ENCODE measurements at places on chromosomes 12 and 14.

DNA sequence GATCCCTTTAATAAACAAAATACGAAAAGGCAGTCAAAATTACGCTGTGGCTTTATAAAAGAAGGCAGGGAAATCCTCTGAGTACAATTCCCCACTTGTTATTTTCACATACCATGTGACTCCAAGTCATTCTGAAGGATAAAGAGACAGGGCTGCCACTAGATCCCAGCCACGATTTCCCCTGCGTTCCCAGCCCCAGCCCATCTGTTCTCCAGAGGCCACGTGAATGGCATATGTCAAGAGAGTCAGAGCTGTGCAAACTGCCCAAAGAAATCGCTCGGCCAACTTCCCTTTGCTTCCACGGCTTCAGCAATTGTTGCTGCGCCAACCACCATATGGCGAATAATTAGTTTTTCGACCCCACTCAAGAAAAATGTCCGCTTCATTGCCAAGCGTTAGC, 161.3 kb downstream of the C12orf42 start:
- DNase-seq = no peak

- no peak for DNase-seq
Measured at GRCh38 chr14:105475269-105476096, 862 bp downstream of the CRIP2 start.

DNA sequence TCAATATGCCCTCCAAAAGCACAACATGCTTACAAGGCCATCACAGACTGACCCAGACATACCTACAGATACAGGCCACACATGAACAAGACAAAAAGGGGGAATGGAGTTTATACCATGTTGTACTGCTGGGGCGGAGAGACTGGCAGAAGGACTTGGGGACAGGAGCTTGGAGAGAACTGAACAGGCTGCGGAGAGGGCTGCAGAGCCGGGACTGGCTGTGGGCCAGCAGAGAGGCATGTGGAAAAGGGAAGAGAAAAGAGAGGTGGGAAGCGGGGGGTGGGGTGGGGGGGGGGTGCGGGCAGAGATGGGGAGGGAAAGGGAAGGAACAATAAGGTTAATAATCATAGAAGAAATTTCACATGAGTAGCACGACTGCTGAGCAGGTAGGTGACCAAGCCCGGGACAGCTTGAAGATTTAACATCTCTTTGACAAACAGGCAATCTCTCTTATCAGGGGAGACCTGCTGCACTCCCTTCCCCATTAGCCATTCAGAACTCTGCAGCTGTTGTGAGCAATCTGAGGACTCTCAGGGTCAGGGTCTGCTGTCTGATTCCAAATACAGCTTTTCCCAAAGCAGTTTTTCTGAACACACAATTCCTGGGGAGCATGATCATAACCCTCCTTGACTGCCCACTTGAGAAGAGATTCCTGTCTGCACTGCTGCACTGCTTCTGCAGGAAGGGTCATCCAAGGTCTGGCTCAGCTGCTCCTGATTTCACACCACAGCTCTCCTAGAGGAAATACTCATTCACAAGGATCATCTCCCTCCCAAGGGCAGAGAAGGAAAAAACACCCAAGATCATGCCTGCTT, 21.6 kb upstream of the STAC3 start:
- DNase-seq = no peak

DNA sequence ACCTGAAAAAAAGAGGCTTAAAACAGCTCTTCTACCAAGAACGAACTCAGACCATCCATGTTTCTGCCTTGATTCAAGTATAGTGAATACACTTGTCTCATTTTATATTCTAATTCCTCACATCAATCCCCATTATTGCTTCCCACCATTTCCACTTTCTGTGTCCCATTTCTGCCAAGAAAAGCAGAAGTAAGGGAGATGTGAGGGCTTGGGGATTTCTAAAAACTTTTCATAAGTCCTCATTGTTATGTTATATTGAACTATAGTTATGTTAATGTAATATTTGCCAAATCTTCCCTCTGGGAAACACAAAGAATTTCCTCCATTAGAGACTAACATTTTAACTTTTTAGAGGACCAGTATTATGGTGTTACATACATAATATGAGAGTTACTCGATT, 48.2 kb upstream of the PSMA6 start:
- no peak for DNase-seq

DNA sequence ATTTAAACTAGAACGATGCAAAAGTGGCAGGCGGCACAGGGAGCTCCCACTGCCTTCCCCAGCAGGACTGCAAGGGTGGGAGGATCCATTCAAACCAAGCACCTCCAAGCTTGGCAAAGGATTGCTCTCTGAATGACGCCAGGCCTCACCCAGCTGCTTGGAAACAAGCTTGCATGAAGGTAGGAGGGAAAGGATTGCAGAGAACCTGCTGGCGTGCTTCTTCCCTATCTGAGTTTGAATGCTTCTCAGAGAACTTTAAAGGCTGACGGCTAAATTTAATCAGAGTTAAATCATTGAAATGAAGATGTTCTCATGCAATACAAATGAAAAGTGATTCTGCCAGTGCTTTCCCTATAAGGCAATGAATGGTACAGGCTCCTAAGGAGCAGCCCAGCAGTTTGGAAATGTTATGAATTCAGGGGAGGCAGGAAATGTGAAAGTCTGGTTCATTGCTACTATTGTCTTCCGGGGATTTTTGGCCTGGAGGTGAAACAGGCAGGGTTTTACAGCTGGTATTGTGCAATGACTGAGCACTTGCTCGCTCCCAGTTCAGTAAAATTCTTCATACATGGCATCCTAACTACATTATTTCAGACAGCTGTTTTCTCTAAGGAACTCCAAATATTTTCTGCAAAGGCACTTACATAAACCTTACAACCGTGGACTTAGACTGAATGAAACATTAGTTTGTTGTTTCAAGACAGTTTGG, 31.9 kb upstream of the DUSP6 start:
- DNase-seq = no peak

- no peak for DNase-seq
Measured at GRCh38 chr14:42299692-42300091, 693.0 kb downstream of the LRFN5 start.

GRCh38 chr12:78870539-78870938, 6.0 kb downstream of the SYT1 start:
- DNase-seq = no peak

GRCh38 chr12:75865315-75865714, 166.3 kb downstream of the PHLDA1 start:
- no peak for DNase-seq
